ENCODE measurements at places on chromosomes 5 and 9.

- no peak for DNase-seq
Measured at GRCh38 chr5:44691802-44692201, 116.9 kb upstream of the MRPS30 start.

- no peak for DNase-seq
Measured at GRCh38 chr5:148147415-148147814, 20.9 kb upstream of the SPINK14 start.

DNA sequence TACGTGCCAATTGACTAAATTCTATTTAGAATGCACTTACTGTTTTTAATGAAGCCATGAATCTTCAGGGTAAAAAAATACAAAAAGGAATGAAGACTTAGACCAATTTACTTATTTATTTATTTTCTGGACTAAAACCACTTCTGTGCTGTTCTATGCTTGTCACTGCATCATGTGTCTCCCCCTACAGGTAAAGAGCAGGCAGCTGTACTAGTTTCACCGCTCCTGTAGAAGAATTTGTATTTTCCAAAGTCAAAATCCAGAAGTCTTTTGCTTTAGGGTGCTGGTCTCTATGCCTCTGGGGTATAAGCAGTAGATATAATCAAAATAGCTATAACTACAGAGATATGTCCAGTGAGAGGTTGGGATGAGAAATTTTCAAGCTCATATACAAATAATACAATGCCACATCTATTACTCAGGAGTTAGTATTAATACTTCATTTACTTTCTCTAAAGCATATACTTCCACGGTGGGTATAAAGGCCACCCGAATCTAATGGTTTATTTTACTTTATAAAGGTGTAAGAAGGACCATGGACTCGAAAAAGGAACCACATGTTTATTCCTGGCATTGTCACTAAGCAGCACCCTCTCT lies 591.5 kb downstream of the RAB3C start:
- no peak for DNase-seq

- no peak for DNase-seq
Measured at GRCh38 chr5:88743231-88743834, 139.7 kb downstream of the MEF2C start.

DNA sequence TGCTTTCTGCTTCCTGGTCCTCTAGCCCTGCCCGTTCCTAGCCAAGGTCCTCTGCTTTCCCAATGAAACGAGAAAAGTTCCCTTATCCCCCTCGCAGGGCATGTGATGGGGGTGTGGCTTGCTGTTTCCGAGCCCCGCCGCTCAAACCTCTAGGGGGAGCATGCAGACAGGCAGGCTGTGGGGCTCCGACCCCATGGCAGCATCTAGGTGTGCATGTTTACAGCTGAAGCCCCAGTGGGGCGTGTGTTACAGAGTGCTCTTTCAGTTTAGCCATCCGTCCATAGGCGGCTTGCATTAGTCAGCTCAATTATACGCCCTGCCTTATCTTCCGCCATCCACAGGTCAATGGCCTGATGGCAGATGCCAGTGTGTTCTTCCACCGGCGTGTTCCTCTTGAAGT lies 48.3 kb upstream of the SPATA31E1 start:
- DNase-seq: no peak

DNA sequence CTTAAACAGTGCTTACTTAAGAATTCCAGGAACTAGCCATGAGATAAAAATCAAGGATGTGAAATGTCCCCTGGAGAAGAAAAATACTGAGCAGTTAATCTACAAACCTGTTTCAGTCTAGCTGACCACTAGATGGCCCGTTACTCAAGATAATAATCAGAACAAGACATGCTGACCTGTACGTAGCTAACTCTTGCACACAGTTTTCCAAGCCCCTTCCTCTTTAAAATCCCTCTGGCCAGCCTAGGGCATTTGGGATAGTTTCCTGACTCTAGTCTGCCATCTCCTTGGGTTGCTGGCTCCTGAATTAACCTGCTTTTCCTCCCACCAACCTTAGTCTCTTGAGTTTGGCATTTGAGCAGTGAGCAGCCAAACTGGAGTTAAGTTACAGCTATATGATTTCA lies 59.2 kb upstream of the TRAF1 start:
- no peak for DNase-seq

DNA sequence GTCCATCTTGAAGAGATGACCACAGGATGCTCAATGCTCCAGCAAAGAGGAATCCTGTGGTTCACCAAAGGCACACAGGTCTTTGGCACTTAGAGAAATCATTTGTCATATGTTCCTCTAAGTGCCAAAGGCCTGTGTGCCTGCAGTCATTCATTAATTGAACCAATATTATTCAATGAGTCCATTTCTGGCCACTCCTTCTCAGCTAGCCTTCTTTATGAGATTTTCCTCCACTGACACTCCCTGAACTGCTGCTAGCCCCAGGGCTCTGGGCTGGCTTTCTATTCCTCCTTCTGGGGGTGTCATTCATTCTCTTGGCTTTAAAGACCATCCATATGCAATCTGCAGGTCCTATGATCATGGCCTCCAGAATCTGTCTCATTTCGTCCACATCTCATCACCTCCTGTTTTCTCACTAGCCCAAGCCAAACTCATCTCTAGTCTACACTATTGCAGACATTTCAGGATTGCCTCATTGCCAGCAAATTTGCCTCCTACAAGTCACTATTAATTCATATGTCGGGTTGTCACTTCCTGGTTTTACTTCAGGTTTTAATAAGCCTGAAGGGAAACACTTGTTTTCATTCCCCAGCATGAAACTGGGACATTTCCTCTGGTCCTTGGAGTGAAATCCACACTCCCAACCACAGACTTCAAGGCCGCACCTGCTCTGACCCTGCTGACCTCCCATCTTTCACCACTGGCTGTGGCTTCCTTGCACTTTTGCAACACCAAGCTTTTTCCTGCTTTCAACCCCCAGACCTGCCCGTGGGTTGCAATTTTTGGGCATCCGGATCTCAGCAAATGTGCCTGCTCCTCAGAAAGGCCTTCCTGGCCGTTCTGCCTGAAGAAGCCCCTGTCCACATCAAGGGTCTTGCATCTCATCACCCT lies 35.1 kb downstream of the KCNIP1 start:
- DNase-seq: no peak

DNA sequence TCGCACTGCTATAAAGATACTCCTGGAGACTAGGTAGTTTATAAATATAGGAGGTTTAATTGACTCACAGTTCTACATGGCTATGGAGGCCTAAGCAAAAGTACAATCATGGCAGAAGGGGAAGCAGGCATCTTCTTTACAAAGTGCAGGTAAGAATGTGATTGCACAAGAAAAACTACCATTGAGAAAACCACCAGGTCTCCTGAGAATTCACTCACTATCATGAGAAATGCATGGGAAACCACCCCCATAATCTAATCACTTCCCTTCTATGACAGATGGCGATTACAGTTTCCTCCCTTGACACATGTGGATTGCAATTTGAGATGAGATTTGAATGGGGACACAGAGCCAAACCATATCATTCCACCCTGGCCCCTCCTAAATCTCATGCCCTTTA lies 121.2 kb upstream of the ST8SIA4 start:
- DNase-seq: no peak

- no peak for DNase-seq
Measured at GRCh38 chr9:33388110-33388994, 14.0 kb downstream of the AQP7 start.

DNA sequence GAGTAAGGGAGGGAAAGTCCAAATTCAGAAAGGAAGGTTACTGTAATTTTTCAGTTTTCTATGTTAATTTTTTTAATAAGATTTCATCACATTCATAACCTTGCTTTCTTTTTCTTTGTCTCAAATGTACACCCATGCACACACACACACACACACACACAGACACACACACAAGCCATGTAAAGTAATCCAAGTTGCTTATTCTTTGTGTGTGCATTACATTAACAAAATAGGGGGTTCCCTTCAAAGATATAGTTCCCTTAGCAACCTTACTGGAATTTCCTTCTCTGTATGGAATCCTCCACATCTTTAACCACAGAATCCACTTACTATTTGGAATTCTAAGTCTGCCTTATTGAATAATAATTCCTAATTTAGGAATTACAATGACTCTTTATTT lies 32.7 kb downstream of the ZNF366 start:
- DNase-seq: no peak

DNA sequence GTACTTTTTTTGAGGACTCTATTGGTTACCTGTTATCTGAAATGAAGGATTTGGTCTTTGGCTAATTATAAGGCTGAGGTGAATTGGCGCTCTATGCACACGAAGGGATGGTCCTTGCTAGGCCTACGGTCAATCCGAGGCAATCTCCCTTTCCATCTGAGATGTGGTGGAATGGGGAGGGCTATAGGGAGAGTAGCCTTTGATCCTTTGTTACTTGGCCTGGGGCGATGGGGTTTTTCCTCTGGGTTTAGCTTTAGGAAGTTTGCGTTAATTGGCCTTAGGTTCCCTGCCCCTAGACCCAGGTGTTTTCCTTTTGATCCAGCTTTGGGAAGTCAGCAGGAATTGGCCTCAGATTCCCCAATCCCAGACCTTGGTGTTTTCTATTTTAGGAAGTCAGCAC lies 102.1 kb upstream of the C9orf72 start:
- no peak for DNase-seq
